ENCODE measurements at places on chromosomes 12 and 14. TPM values are rescaled to one million over a fixed set of nuclear protein-coding genes. Genes with fewer than 3 reads are reported as not detected.

- DNase-seq: no peak
- no peaks in the 10 kb centered on the region for H3K36me3 ChIP-seq
- no peak overlapping the region for H3K27ac ChIP-seq
- H3K27me3 ChIP-seq: no peaks in the 10 kb centered on the region
- no peak overlapping the region for H3K4me3 ChIP-seq
These were observed 774.7 kb downstream of the C12orf50 start for GRCh38 chr12:87254381-87255030.

GRCh38 chr12:11238275-11238674 is 31.2 kb downstream of the PRB3 start:
- H3K4me3 ChIP-seq: no peak overlapping the region
- no peak overlapping the region for H3K27ac ChIP-seq
- peaks cover 1% of the 10 kb centered on the region for H3K27me3 ChIP-seq
- H3K36me3 ChIP-seq: no peaks in the 10 kb centered on the region
- no peaks in the 10 kb centered on the region for H3K4me1 ChIP-seq

- H3K4me3 ChIP-seq: no peak overlapping the region
- no peaks in the 10 kb centered on the region for H3K4me1 ChIP-seq
- DNase-seq: peak; percentile 28
- peaks cover 4% of the 10 kb centered on the region for H3K27me3 ChIP-seq
- H3K36me3 ChIP-seq: no peaks in the 10 kb centered on the region
- H3K27ac ChIP-seq: no peak overlapping the region
These were observed 136.4 kb upstream of the USP15 start for GRCh38 chr12:62123721-62124203.

DNA sequence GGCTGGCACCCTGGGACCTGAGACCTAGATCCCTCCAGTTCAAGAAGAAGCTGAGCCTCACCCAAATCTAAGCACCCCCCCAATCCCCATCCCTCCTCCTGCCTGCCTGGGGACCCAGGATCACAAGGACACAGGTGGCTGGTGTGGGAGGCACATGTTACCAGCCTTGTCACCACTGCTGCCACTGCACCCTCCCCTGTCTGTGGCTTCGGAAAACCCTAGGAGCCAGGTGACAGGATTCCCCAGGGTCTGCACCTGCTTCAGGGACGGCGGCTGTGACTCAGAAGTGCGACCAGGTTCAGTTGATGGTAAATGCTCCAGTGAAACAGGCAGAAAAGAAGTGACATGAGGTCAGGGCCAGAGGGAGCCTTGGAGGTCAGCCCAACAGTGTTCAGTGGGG is 62.8 kb upstream of the FAM222A start:
- no peaks in the 10 kb centered on the region for H3K4me1 ChIP-seq
- DNase-seq: no peak
- no peak overlapping the region for H3K27ac ChIP-seq
- H3K27me3 ChIP-seq: peaks cover 13% of the 10 kb centered on the region
- H3K4me3 ChIP-seq: no peak overlapping the region
- H3K36me3 ChIP-seq: no peaks in the 10 kb centered on the region

GRCh38 chr12:125856896-125857295 is 791.7 kb downstream of the AACS start:
- no peak overlapping the region for H3K4me3 ChIP-seq
- H3K27ac ChIP-seq: no peak overlapping the region
- no peaks in the 10 kb centered on the region for H3K27me3 ChIP-seq
- no peaks in the 10 kb centered on the region for H3K36me3 ChIP-seq

DNA sequence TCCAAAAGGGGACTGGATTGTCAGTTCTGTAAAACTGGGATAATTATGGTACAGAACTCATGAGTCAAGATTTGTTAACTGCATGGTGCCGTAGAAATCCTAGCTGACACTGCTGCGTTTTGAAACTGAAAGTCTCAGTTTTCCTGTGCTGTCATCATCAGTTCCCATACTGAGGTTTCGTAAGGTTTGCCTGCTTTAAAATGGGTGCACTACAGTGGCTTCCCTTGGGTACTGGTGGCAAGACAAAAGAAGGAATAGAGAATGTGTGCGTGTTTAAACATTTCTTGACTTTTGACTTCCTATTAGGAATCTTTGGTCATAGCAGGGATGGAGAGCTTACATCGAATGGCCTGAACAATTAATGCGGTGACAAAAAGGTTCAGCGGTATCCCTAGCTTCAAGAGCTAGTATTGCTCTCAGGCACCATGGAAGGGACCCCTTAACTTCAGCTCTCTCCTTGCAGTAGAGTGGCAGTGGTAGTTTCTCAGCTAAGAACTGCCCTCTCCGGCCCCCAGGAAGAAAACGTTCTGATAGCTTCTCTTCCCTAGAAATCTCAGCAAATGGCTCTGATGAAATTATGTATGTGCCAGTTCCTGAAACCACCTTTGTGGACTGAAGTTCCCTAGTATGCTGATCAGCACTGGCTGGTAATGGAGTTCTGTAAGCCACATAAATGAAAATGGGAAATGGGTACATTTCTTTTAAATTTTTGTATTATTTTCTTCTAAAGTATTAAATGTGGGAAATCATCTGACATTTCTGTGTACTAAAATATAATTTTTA is 28.9 kb downstream of the ANO6 start:
- no peak overlapping the region for H3K27ac ChIP-seq
- no peak for DNase-seq
- H3K4me1 ChIP-seq: peaks cover 18% of the 10 kb centered on the region
- H3K27me3 ChIP-seq: no peaks in the 10 kb centered on the region

- no peak overlapping the region for H3K4me3 ChIP-seq
- H3K27me3 ChIP-seq: no peaks in the 10 kb centered on the region
- DNase-seq: no peak
- H3K36me3 ChIP-seq: peaks cover 35% of the 10 kb centered on the region
These were observed 122.9 kb downstream of the PPHLN1 start for GRCh38 chr12:42448841-42449240.

GRCh38 chr12:93387780-93388179 is 10.1 kb downstream of the NUDT4 start:
- H3K27me3 ChIP-seq: no peaks in the 10 kb centered on the region
- no peak for DNase-seq
- peaks cover 31% of the 10 kb centered on the region for H3K4me1 ChIP-seq
- no peak overlapping the region for H3K4me3 ChIP-seq
- H3K36me3 ChIP-seq: peaks cover 34% of the 10 kb centered on the region
- H3K27ac ChIP-seq: no peak overlapping the region

DNA sequence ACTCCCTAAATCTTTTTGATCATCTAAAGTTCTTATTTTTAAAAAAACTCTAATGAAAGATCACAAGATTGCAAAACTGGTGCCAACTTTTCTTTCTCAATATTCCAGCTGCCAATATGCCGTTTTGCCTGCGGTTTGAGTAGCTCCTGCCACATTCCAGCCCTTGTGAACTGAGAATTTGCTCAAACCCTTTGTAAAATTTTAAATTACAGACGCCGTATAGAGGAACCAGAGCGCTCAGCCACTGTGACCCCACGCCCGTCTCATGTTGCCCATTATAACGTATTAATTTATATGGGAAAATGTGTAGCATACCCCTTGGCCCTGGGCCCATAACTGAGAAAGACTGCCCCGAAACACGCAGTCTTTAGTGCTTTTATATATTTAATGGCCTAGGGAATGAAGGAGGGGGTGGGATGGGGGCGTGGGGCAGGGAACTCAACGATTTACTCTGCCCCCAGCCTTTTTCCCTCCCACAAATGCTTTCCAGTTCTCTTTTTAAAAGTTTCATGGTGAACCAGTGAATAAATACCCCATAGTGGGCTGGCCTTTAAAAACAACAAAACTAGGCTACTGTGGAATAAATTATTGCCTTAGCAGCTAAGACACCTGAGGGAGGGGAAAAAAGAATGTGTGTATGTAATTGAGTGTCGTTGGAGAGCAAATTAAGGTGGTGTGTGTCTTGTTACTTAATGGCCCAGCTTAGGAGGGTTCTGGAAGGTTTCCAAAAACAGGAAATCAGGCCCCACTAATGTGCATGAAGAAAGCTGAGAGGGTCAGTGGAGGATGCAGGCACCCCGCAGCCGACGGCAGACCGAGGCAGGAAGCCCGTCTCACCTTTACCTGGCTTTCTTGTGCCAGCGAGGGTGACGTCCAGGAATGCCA is 45.7 kb upstream of the RFLNA start:
- H3K27ac ChIP-seq: no peak overlapping the region
- H3K4me3 ChIP-seq: no peak overlapping the region
- DNase-seq: no peak
- peaks cover 10% of the 10 kb centered on the region for H3K27me3 ChIP-seq

The SMIM41 gene
- total RNA-seq: not detected

The VPS29 gene
- total RNA-seq: 137 TPM

The TBX5 gene
- not detected for total RNA-seq

The GOLGA5 gene
- 24.0 TPM for total RNA-seq

The BIN2 gene
- 214 TPM for total RNA-seq

The ACSS3 gene
- total RNA-seq: not detected

The MEG3 gene
- total RNA-seq: not detected
